GM12878 (cell line): ENCODE measurements at places on chromosomes 6 and 20.

DNA sequence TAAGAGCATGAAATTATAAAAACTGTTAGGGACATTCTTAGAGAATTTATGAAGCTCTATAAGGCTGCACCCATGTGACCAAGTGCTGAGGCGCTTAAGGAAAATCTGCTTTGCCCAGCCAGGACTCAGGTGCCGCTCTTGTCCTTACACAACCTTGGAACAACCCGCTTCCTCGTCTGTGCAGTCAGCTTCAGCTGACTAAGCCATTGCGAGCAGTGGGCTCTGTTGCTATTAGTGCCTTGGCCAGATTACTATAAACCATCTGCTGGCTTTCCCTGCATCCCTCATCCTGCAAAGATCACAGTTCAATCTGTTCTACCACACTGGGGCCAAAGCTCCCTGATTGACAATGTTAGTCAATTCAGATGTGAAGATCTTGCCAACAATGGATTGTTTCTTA is 89.1 kb upstream of the E2F3 start:
- no peak for DNase-seq

DNA sequence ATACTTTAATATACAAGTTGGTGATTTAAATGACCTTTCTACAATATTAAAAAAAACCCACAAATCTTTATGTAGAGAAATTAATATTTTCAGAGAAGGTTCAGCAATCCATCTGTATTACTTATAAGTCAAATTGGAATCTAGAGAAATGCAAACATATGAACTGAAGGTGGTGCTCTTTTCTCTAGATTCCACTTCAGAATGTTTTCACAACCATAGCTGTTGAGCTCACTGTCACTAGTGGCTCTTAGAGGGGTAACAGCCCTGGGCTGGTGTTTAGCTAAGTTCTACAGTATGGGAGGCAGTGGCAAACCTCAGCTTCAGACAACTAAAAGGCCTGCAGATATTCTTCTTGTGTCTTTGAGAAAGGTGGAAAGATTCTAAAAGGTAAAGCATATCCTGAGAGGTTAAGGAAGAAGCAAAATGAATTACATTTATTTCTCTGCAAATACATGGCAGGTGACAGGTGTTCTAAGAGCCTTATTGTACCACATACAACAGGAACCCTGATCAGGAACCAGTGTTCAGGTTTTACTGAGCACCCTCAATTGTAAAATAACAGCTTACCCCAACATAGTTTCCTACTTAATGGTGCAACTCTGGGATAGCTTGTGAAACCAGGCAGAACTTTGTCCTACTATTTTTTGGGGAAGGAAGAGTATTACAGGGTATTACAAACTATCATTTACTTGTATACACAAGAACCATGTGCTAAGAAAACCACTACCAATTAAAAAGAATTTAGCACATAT is 56.6 kb upstream of the SAMHD1 start:
- DNase-seq = no peak

DNA sequence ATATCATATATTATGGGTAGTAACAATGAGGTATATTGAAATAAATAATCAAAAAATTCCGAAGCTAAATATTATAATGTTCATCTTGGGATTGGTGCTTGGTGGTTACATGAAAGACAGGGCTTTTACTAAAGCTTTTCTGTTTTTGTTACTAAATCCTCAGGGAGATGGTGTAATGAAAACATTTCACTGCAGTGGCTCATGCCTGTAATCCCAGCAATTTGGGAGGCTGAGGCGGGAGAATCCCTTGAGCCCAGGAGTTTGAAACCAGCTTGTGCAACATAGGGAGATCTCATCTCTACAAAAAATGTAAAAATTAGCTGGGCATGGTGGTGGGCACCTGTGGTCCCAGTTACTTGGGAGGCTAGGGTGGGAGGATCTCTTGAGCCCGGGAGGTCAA is 42.9 kb downstream of the AFG1L start:
- DNase-seq = no peak

- DNase-seq = no peak
These were observed 121.6 kb downstream of the HIVEP2 start for GRCh38 chr6:142823256-142823902.

GRCh38 chr6:118650582-118651281 is 659 bp downstream of the CEP85L start:
- DNase-seq = no peak

- DNase-seq = no peak
These were observed 766 bp upstream of the TBC1D22B start for GRCh38 chr6:37256692-37257319.

- DNase-seq = peak; percentile 96
These were observed 67.5 kb downstream of the KCNQ5 start for GRCh38 chr6:72689107-72689954.

- no peak for DNase-seq
These were observed 113.3 kb downstream of the TASP1 start for GRCh38 chr20:13525225-13525940.

- peak; percentile 45 for DNase-seq
These were observed 148.0 kb downstream of the TMEM200A start for GRCh38 chr6:130513770-130514169.

- DNase-seq = no peak
These were observed 131.6 kb downstream of the DLL1 start for GRCh38 chr6:170159022-170159965.
